NCI-H774 (cell line): ENCODE measurements at places on chromosomes 3 and 15.

DNA sequence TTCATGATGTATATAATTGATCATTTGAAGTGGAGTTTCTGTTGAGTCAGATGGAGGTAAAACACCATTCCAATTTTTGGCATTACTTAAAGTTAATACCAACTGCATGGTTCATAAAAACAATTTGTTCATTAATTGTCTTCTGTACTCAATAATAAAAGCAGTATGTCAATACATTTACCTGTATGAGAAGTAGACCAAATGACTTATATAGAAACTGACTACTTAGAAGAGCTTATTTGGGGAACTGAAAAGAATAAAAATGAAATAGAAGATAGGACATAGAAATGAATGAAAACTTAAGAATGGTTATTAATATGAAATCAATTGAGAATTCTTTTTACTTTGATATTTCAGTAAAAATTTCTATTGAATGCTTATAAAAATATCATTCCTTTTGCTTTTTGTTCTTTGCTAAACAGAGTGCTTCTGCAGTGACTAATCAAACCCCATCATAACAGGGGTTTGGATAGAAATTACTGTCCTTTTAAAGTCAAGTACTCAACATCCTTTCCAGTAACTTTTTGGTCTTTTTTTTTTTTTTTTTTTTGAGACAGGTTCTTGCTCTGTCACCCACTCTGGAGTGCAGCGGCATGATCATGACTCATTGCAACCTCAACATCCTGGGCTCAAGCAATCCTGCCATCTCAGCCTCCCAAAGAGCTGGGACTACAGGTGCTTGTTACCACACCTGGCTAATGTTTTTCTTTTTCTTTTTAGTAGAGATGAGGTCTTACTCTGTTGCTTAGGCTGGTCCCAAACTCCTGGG, 6.5 kb upstream of the CRYBG3 start:
- DNase-seq, result no peak

DNA sequence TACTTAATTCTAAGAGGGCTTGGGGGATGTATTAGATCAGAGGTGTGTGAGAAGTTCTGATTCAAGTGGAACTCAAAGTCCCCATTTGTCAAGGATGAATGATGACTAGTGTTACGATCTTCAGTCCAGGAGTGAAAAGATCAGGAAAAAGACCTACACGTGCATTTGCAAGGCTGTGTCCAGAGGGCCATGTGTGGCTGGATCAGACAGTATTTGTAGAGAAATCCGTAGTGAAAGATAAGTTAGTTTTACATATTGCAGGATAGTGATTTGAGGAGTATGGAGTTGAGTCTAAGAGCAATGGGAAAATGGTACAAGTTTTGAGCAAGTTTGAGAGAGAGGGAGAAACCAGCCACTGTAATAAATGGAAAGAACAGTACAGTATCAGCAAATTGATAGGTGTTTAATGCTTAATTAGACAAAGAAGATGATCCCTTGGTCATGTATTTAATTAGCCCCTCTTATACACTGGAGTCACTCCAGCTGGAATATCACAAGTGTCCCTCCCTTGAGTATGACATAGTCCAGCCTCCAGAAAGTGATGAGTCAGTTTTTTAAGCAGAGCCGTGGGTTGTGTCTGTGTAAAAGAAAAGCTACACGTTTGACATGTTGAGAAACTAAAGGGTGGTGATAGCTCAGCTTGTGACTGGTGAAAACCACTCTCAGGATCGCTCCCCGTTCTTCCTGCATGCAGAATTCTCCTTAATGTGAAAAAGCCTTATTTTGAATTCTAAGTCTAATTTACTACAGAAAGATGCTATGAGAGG, 348.8 kb downstream of the ROBO1 start:
- DNase-seq, result no peak

- DNase-seq, result no peak
Observed at GRCh38 chr15:71252044-71252739, 136.9 kb downstream of the THSD4 start.

DNA sequence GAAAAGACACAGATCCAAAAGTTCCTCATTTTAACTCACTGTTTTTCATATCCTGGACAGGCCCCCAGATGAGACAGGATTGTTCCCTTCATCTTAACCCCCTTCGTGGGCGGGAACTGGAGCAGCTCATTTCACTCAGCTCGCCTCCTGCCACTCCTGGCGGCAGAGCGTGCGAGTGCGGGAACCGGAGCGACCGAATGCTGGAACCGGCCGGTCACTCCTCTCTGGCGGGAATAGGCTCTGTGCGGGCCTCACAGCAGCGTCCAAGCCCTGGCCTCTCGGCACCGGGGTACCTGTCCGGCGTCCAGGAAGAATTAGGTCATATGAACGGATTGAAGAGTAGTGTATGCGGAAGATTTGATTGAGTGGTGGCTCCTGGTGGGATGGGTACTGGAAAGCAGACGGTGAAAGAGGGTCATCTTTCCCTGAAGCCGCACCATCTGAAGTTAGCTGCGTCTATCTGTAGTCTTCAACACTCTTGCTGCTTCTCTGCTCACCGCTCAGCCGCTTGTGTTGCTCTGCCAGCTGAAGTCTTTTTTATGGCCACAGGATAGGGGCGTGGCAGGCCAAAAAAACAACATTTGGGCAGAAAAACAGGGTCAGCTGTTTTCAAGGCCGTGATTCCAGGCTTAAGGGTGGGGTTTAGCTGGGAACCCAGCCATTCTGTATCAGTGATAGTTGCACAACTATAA, 42.3 kb upstream of the FXR1 start:
- DNase-seq, result no peak

- DNase-seq, result no peak
Observed at GRCh38 chr3:184283681-184284080, 7.9 kb downstream of the ECE2 start.

GRCh38 chr3:18810306-18810661, 338.0 kb upstream of the KCNH8 start:
- no peak for DNase-seq

DNA sequence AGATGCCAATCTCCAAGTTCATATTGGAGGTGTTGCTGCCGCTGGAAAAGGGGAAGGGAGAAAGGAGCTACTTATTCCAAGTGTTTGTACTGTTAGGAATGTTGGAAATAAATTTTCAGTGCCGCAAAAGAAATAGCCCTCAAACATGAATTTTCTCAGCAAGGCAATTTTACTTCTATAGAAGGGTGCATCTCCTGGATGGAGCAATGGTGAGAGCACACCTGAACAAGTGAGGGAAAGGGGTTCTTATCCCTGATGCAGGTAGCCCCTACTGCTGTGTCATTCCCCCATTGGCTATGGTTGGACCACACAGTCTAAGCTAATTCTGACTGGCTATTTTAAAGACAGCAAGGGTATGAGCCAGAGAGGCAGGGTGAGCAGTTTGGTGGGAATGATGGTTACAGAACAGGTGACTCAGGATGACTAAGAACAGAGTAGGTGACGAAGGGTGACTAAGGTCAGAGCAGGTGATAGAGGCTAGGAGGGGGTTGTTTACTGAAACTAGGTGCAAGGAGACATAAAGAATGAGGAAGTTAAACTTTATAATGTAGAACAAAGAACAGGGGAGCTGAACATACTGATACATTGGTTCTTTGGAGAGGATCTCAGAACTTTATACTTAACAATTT, 503.5 kb downstream of the EDEM1 start:
- DNase-seq, result no peak

DNA sequence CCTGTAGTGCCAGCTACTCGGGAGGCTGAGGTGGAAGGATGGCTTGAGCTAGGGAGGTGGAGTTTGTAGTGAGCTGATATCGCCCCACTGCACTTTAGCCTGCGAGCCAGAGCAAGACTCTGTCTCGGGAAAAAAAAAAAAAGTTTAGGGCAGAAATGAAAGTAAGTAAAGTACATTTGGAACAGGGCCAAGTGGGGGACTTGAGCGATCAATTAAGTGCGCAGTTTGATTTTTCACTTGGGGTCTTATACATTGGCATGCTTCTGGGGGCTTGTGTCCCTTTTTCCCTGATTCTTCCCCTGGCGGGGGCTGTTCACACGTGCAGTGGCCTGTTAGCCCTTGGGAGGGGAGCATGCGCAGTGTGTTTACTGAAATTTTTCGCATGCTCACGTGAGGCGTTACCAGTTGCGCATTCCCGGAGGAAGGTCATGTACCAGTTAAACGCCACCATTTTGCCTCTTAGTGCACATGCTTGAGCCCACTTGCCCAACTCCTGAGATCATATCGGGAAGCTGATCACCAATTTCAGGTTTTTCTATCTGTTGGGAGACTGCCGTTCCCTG, 42.0 kb downstream of the GALNT15 start:
- DNase-seq, result no peak

GRCh38 chr15:33396475-33396874, 85.7 kb downstream of the RYR3 start:
- DNase-seq, result no peak

- DNase-seq, result peak; percentile 6
Observed at GRCh38 chr3:160919942-160920341, 163.9 kb downstream of the PPM1L start.

DNA sequence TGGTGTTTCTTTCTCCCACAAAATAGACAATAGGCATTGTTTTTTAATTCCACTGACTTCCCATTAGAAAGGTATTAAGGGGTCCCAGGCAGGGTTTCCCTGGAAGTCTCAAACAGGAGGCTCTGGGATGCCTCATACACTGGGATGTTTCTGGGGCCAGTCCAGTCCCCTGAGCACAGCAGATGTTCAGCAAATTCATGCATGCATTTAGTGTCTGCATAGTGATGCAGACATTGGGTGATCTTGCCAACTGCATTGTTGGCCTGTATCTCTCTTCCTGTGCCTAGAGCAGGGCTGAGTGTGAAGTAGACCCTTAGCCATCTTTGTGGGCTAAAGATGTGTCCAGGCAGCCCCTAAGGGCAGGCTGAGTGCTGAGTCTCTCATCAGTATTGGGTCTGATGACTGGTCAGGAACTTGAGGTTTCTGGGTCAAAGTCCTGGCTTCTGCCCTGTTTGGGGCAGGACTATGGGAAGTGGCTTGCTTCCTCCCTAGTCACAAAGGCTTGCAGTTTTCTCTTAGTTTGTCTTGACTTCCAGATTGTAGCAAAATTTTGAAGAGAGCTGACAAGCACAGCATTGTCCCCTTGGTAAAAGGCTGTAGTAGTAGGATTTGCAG, 56.5 kb downstream of the BSN start:
- no peak for DNase-seq

GRCh38 chr3:188948281-188948996, 223.3 kb upstream of the TPRG1 start:
- DNase-seq, result no peak

GRCh38 chr15:100812802-100813201, 66.8 kb upstream of the ALDH1A3 start:
- no peak for DNase-seq

- no peak for DNase-seq
Observed at GRCh38 chr15:84035399-84035766, 200.2 kb upstream of the GOLGA6L4 start.

GRCh38 chr3:44442596-44443309, 34.7 kb downstream of the ZNF445 start:
- no peak for DNase-seq

DNA sequence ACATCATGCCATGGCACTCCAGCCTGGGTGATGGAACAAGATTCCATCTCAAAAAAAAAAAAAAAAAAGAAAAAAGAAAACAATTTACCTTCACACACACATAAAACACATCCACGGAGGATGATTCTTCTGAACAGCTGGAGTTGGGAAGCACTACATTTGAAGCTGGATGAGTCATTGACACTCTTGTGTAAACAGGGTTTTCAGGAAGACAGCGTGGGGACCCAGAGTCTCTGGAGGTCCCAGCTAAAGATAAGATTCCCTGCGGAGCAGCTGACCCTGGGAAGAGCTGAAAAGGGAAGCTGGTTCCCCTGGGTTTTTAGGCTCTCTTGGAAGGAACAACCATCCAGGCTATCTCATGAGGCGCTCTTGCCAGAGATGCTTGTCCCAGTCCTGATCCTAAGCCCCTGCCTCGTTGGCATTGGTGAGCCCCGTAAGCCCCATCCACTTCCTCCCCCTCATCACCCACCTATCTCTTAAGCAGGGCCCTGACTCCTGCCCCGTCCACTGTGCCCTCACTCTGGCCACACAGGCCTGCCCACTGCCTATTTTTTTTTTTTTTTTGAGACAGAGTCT, 32.0 kb upstream of the FURIN start:
- no peak for DNase-seq

DNA sequence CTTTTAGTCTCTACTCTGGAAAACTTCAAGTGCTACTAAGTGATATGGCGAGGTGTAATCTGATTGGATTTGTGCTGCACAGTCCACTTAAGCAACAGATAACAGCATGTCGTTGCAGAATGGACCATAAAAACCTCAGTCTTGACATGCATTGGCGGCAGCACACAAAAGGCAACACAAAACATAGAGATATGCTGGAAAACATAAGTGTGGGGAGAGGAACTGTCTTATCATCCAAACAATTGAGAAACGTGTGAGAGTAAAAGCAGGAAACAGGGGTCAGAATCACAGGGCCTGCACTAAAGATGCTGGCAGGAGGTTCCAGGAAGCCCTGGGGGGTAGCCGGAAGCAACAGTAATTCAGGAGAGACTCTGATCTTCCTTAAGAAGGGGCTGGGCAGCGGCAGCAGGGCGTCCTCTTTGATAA, 82.1 kb downstream of the CGNL1 start:
- DNase-seq, result no peak

- DNase-seq, result no peak
Observed at GRCh38 chr3:185623939-185624665, 38.0 kb downstream of the SENP2 start.

GRCh38 chr3:38597502-38598060, 51.9 kb downstream of the SCN5A start:
- DNase-seq, result no peak

DNA sequence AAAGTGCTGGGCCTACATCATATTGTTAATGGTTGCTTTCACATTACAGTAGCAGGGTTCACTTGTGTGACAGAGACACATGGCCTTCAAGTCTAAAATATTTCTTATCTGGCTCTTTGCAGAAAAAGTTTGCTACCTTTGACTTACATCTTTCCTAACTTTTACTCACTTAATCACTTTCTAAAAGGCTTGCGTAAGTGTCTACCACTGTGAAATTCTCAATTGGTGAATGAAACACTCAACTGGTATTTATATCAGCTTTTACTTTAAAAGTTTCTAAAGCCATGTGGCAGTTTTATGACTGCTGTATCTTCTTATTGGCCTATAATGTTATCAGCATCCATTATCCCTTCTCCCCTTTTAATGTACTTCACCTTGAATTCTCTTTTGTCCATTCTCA, 554.5 kb downstream of the ZIC1 start:
- no peak for DNase-seq

GRCh38 chr3:178703268-178703975, 167.2 kb downstream of the KCNMB2 start:
- DNase-seq, result no peak
